ENCODE measurements at places on chromosomes 16 and 17.

- no peak for DNase-seq
These were observed 3.9 kb downstream of the PLEKHG4 start for GRCh38 chr16:67283039-67283825.

- DNase-seq: no peak
These were observed 29.7 kb downstream of the CUEDC1 start for GRCh38 chr17:57925361-57925990.

- DNase-seq: peak; percentile 21
These were observed at the start of gene ABCC1 for GRCh38 chr16:15949210-15950160. Gene ABCC1, plus strand, starts transcription at chr16:15949616. Its CDS starts 136 bp downstream, at chr16:15949752.

GRCh38 chr17:67025216-67025792 lies 19.1 kb upstream of the CACNG1 start:
- no peak for DNase-seq

DNA sequence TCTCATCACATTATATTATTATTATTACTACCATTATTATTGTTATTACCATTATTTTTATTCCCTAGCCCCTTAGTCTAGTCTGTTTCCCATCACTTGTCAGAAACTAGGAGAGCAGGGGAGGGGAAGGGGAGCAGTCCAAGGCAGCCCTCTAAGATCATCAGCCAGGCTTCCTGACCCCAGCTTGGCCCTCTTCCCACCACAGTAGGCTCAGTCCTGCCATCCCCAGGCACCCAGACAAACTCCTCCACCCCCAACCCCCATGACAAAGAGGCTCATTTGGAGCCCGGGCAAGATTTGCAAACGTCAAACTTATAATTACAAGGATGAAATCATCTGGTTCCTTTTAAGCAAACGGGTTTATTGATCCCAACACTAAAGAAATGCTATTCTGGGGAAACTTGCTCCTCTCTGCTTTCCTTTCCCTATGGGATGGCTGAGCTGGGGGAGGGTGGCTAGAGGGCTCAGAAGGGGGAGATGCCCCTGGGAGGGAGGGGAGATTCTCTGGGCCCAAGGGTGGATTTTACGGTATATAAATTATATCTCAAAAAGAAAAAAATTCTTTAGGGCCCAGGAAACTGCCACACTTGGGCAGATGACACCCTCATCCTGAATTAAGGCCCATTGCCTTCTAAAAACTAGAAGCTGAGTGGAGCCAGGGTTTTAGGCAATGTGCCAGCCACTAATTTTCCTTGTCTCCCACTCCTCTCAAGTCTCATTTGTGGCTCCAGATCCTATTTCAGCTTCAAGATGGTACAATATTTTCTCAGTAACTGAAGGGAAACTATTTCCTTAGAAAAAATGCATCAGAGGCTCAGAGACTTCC lies 4.4 kb upstream of the CBFB start:
- DNase-seq: no peak

- no peak for DNase-seq
These were observed 14.2 kb upstream of the NFATC3 start for GRCh38 chr16:68070806-68071517.

DNA sequence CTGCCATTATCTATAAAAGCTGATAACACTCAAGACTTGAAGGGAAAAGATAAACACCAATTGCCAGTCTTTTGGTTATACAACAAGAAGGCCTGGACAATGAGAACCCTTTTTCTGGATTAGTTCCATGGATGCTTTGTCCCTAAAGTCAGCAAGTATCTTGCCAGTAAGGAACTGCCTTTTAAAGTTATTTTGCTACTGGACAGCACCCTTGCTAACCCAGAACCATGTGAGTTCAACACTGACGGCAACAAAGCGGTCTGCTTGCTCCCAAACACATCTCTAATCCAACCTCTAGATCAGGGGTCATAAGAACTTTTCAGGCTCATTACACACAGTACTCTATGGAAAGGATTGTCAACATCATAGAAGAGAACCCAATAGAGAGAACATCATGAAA lies 25.3 kb upstream of the ABCA6 start:
- DNase-seq: no peak
